M059J (cell line): ENCODE measurements at places on chromosomes 11 and 22. TPM values are rescaled to one million over a fixed set of nuclear protein-coding genes. Genes with fewer than 3 reads are reported as not detected.

DNA sequence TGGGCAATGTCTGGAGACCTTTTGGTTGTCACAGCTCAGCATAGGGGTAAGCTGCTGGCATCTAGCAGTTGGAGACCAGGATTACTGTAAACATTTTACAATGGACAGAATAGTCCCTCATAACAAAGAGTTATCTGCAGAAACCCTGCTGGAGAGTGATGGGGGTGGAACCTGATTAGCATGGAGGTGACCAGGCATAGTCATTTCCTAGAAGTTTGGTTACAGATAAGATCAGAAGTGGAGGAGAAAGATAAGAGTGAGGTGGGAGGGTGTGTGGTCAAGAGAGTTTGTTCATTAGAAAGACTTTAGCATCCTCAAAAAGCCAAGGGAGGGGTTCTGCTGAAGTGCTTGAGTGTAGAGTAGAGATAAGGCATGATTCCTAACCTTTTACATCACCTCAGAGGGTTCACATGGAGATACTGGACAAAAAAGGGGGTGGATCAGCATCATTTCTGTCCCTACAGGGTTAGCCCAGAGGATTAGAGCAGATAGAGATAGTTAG, 38.8 kb downstream of the PRDM11 start:
- DNase-seq: peak; percentile 45

GRCh38 chr11:84675396-84676025, 951.6 kb downstream of the DLG2 start:
- no peak for DNase-seq

- peak; percentile 23 for DNase-seq
These were observed 571.5 kb downstream of the CNTN5 start for GRCh38 chr11:99592266-99592665.

DNA sequence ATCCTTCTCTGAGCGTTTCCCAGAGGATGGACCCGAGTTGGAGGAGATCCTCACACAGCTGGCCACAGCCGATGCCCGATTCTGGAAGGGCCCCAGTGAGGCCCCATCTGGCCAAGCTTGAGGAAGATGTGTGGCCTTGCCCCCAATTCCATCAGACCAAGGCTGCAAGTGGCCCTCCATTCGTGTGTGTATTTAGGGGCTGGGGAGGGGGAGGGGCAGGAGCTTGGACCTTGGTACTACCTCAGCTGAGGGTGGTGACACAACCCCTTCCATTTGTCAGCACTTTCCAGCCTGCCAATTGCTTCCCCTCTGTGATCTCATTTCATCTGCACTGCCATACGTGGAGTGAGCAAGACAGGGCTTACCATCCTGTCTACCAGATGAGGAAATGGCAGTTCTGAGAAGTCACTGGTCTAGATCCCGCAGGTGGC, 1.3 kb upstream of the BBS1 start:
- DNase-seq: no peak

- peak; percentile 40 for DNase-seq
These were observed 749 bp upstream of the BEST1 start for GRCh38 chr11:61949169-61950034.

- no peak for DNase-seq
These were observed 9.9 kb downstream of the SYT9 start for GRCh38 chr11:7261578-7261977.

DNA sequence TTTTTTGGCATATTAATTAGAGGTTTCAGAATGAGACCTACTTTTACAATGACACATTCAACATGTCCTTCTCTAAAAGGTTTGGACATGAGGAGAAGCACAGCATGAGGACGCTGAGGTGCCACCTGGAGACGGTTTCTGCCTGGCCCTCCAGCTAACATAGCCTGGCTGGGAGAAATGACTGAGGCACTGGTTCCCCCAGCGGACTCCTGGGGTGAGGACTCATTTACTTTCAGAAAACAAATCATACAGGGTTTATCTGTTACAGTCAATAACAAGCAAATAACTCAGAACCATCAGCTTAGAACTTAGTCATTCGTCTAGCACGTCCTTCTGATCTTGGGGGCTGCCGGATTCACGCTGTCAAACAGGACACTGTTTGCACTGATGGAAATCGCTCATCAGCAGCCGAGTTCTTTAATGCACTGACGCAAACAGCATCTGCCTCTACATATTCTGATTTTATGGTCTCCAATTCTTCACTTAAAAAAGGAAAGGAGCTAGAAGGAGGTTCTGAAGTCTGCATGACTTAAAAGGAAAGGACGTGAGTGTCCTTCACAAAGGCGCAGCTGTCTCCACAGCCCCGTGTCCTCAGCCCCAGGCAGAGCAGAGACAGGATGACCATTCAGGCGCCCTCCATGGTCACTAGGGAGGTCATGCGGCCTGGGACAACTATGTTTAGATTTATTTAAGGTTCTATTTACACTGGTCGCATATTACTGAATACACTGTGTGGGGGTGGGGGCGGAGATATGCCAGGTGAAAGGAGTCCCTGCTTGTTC, 44.2 kb downstream of the CERK start:
- DNase-seq: no peak

DNA sequence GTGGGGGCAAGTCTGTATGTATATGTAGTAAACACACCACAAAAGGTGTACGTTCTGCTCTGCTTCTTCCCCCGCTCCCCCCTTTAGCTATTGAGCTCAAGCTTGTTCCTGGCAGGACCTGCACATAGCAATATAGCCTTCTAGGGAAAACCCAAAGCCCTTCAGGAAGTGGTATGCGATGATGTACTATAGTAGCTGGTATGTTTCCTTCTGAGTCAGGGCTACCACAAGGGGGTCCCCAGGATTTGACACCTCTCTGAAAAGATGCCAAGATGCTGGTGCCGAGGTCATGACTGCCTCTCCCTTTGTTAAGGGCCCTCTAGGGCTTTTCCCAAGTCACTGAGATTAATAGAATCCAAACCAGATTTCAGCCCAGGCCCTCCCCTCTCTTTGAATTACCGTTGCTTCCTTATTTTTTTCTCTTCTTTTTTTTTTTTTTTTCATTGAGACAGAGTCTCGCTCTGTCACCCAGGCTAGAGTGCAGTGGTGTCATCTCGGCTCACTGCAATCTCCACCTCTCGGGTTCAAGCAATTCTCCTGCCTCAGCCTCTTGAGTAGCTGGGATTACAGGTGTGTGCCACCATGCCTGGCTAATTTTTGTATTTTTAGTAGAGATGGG, 268.4 kb downstream of the ETS1 start:
- peak; percentile 53 for DNase-seq

- DNase-seq: no peak
These were observed 46.0 kb downstream of the CNTN5 start for GRCh38 chr11:99066618-99067317.

DNA sequence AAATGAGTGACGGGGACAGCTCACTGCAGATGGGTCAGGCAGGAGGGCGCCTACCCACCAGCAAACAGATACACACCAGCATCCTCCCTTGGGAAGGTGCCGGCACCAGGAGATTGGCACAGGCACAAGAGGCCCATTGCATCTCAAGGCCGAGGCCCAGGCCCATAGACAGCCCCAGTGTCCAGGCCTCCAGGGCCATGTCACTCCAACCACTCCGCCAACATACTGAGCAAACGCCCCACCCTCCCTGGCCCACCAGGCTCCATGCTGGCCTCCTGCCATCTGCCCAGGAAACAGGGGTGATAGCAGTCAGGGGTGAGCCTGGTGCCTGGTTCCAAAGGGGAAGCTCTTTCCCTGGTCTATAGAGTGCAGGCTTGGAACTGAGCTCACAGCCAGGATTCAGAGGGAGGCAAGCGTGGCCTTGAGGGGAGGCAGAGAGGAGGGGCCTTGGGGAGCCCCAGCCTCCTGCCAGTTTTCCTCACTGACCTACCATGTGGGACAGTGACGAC, 34.7 kb downstream of the PISD start:
- DNase-seq: no peak

DNA sequence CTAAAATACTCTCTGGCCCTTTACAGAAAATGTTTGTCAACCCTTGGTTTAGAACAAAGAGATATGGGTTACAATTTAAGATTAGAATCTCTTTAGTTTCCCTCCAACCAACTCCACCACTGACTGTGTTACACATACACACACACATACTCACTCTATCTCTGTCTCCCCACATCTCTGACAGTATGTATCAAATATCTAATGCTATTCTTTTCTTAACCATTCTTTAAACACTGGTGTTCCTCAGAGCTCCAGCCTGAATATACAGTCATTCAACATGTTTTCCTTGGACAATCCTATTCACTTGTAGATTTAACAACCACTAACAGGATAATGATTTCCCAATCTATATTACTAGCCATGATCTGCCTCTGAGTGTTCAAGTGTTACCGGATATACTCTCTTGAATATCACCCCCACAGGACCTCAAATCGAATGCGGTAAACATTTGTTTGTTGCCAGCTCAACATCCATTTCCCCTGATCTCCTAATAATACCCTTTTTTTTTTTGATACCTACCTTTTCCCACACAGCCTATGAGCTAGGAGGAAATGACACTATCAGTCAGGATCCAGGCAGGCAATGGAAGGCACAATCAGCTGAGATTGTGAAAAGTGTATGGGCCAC, 6.1 kb downstream of the MPZL3 start:
- DNase-seq: no peak

- DNase-seq: no peak
These were observed 13.7 kb downstream of the PPM1F start for GRCh38 chr22:21938906-21939305.

GSTT2B gene
- 6.2 and 10.1 TPM in 2 replicates for total RNA-seq

DGCR6 gene
- 0.62 and 0.81 TPM in 2 replicates for total RNA-seq

C11orf65 gene
- 1.9 TPM in 1 of 2 replicates, not detected in the other for total RNA-seq
